ENCODE measurements at places on chromosomes 11 and 22. TPM values are rescaled to one million over a fixed set of nuclear protein-coding genes. Genes with fewer than 3 reads are reported as not detected.

DNA sequence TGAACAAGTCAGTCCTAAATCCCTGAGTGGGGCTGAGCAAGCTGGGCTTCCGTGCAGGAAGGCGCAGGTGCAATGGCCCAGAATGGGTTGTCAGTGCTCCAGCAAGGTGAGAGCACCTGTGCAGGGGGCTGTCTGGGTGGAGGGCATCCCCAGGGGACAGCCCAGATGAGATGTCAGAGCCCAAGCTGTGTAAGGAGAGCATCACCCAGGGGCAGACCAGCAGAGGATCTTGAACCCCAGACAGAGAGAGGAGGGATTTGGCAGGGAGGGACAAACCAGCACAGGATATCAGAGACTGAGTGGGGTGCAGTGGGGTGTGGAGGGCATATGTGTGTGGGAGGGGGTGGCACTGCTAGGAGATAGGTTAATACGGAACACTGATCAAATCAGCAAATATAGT is 114.9 kb upstream of the TMEM45B start:
- DNase-seq = no peak

GRCh38 chr22:30074994-30075393 is 5.3 kb upstream of the HORMAD2 start:
- no peak for DNase-seq

- DNase-seq = no peak
Observed at GRCh38 chr11:117193130-117194020, 5.8 kb upstream of the TAGLN start.

DNA sequence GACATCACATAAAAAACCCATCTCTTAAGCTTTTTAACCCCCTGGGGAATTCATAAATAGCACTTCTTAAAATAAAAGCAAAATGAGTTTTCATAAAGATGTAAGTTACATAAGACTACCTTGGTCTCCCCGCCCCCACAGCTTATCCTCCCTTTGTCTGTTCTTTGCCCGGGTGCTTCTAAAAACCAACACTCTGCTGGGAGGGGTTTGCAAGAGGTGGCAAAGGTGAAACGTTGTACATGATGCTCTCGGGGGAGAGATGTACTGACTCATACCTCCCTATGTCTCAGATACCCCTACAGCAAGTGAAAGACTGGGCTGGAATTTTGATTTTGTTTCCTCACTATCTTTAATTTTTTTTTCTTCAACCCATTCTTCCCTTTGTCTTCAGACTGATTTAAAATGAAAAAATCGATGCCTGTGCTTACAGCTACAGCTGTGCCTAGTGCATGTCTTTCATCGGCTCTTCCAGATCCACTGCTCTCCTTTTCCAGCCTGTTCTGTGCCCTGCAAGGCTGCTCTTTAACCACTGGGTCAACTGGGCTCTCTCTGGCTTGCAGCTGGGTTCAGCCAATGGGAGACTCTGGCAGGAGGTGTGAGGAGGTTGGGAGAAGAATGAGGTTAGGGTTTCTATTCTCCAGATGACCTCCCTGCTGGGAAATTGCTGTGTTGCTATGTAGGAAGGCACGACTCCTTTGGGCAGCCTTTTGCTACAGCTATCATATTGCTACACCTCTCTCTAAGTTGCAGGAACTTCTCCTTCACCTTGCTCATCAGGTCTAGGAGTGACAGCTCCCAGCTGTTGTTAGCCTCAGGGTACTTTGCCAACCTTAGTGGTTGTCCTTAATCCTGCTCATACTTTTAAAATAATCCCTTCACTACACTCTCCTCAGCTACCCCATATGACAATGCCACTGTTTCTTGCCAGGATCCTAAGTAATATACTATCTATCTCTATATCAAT is 266.5 kb downstream of the TENM4 start:
- no peak for DNase-seq

DNA sequence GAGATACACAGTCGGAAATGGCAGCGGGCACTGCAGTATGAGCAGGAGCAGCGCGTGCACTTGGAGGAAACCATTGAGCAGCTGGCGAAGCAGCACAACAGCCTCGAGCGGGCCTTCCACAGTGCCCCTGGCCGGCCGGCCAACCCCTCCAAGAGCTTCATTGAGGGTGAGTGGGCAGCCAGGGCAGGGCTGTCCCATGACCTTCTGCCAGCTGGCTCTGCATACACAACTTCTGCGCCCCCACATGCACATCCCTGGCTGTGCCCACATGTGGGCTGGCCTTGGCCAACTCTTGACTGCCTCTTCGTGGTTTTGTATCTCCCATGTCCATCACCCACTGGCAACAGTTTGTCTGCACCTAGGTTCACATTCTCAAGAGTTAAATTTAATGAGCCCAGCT is 81.1 kb downstream of the MORC2 start:
- DNase-seq = no peak

- DNase-seq = no peak
Observed at GRCh38 chr11:35036639-35037038, 102.3 kb upstream of the CD44 start.

- no peak for DNase-seq
Observed at GRCh38 chr11:14642873-14643696, 519 bp upstream of the PDE3B start.

DNA sequence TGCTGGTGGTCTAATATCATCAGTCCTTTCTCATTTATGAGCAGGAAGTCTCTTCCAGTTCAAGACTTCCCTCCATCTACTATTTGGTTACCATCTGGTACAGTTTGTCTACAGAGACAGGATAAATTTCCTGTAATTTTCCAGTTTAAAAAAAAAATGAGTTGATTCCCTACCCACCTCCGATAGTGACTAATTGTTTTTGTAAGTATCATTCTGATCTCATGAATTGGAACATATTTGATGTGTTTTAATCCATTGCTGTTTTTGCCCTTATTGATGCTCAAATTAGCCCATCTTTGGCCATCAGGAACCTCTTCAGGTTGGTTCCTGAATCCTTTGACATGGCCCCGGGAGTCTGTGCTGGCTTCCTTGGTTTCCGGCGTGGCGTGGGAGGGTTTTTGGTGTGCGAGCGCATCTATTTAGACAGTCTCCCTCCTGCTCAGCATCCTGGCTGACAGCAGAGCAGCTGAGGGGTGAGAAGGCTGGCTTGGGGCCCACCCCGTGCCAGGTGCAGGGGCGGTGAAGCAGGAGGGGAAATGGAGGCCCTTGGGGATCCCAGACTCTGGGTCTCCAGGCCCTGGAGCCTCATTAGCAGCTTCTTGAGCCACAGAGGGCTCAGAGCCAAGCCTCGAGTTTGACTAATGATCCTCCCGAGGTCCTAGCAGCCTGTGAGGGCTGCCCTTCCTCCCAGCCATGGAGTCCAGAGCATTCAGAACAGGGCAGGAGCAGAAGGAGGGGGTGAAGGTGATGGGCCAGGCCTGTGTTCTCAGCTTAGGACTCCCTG is 6.8 kb downstream of the OMP start:
- no peak for DNase-seq

PLA2G3 gene
- total RNA-seq = not detected

CBY1 gene
- total RNA-seq = 47.0 TPM

OR10G8 gene
- not detected for total RNA-seq

EMID1 gene
- 2.4 TPM for total RNA-seq
